ENCODE measurements at places on chromosomes 4 and X.

- no peak for DNase-seq
Observed at GRCh38 chrX:8341814-8342590, 122.6 kb upstream of the VCX3B start.

- DNase-seq, result no peak
Observed at GRCh38 chrX:70434914-70435586, 9.6 kb upstream of the DLG3 start.

DNA sequence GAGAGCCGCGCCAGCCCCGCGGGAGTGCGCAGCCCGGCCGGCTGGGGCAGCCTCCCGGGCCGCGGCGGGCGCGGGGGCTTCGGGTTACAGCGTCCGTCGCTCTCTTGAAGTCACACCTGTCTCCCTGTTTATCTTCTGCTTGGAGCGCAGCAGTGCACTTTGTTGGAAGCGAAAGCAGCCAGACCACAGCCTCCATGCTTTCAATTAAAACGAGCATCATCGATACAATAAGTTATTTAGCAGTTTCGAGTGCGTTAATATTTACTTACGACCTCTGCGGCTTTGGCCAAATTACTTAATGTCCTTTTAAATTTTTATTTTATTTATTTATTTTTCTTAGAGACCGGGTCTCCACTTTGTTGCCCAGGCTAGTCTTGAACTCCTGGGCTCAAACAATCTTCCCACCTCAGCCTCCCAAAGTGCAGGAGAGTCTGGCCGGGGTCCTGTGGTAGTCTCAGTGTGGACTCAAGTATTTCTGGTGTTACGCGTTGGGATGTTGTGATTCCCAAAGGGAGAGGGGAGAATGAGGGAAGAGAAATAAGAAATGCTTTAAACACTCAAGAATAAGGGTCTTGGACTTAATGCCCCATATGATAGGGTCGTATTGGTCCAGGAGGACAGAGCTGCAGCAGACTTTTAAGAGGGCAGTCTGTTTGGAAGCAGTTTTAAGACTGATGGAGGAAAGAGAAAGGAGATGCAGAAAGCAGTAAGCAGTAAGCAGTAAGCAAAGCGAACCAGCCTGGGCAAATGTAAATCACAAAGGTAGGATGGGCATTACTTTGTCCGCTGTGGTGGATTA lies 504 bp upstream of the PDLIM3 start:
- no peak for DNase-seq

DNA sequence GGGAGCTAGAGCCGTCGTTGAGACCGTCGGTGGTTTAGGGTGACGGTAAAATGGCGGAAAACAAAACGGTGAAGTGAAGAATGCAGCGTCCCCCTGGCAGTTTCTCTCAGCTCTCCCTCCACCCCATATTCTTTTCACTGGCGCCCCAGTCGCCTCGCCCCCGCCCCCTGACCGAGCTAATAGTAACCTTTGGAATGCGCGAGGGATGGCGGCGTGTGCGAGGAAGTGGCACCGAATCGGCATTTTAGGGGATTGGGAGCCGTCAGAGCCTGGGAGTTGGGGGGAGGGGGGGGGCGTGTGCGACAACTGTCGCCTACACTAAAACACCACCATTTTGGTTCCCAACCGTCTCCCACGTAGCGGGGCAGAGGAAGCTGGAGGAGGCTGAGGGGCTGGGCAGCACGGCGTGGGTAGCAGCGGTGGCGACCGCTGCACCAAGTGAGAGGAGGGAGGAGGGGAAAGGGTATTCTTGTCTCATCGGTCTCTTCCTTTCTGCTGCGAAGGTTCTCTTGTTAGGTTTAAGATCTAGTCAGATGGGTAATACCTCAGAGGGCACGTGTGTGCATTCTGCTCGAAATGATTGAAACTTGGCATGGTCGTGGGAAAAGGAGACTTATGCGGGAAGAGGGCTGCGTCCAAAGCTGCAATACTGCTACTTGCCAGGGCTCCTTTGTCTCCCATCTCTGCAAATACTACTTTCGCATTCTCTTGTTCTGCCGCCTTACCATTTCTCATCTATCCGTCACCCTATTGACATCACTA lies 840 bp downstream of the ZNF711 start:
- DNase-seq, result no peak

DNA sequence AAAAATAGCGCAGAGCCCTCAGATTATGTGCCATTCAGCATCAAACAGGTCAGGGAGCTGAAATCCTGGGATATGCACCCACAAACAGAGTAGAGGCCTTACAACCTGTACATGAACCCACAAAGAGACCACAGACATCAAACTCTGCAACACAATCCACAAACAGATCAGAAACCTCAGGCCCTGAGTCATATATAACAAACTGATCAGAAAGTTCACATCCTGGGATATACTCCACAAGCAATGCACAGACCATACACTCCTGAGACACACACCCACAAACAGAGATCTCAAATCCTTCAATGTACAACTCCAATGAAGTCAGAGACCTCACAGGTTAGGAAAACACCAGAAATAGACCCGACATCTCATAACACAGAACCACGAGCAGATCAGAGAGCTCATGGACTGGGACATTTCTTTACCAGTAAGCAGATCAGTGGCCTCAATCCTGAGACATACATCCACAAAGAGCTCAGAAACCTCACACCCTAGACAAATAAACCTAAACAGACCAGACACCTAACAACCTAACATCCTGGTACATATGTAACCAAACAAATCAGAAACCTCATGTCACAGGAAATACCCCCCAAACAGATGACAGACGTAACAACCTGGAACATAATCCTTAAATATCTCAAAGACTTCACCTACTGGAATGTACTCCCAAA lies 24.2 kb downstream of the SUV39H1 start:
- no peak for DNase-seq

GRCh38 chr4:36445480-36445879 lies 164.1 kb downstream of the DTHD1 start:
- DNase-seq, result no peak

DNA sequence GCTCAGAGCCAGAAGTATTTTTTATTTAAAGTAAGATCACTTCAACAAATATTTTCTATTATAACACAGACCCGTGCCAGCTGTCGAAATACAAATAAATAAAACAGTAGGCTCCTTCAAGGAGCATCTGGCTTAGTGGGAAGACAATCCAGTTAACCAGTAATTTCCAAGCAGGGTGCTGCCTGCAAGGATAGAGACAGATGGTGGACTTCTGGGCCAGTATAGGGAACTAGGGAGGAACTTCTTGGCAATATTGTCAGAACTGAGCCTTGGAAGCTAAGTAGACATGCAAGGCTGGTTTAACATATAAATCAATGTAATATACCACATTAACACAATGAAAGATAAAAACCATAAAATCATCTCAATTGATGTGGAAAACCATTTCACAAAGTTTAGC lies 17.0 kb upstream of the MTMR1 start:
- DNase-seq, result no peak

GRCh38 chrX:134552351-134552750 lies 92.4 kb downstream of the HPRT1 start:
- no peak for DNase-seq

DNA sequence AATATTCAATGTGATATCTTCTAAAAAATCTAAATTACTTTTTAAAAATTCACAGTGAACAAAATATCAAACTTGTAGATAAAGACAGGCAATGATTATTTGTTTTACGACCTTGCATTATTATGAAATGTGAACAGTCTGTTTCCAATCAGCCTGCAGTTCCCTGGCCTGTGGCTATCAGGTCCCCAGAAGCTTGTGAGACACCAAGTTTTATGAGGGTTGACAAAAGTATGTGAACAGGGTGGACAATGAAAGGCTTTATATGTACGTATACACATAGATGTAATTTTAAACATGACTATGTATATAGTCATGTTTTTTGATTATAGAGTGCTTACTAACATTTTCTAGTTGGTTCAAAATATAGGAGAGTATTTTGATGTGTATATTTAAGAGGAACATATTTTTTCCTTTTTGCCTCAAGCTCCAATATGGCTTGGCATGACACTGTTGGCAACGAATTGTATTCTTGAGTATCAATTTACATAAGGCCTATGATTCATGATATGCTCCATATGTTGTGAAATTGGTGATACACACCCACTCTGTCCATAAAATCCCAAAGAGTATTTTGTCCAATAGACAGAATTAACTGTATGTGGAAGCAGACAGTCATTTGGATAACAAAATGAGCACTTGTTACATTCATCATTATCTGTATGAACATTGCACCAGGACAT lies 55.7 kb downstream of the BTC start:
- DNase-seq, result no peak

GRCh38 chr4:36325499-36325898 lies 44.1 kb downstream of the DTHD1 start:
- no peak for DNase-seq

GRCh38 chr4:108830509-108831244 lies 67.8 kb upstream of the ETNPPL start:
- no peak for DNase-seq

GRCh38 chr4:92031825-92032224 lies 271.9 kb upstream of the GRID2 start:
- DNase-seq, result no peak

GRCh38 chrX:106933538-106933961 lies 13.3 kb downstream of the CLDN2 start:
- DNase-seq, result no peak

DNA sequence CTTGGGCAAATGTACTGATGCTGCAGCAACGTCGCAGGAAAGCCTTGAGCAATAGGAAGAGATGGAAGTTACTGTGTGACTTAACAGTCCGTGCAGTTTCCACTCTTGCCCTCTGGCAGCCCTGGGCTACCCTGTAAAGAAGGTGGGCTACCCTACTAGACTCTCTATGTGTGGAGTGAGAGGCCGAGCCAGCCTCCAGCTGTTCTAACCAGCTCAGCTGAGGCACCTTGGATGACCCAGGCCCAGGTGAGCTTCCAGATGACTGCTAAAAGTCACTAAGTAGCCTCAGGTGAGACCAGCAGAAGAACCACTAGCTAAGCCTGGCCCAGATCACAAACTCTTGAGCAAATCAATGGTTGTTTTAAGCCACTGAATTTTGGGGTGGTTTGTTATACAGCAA lies 34.9 kb upstream of the PPP2R2C start:
- DNase-seq, result no peak

GRCh38 chr4:92307866-92308265 lies 4.1 kb downstream of the GRID2 start:
- no peak for DNase-seq
